Activated T-helper 1 cell treated with anti-CD3 and anti-CD28 coated beads, Interleukin-12 subunit alpha, Interleukin-12 subunit beta, Interleukin-2, Interleukin-4 antibody, amounts not matched to agents 30 ng/mL and 10 ng/mL and 1 ng/mL, durations not matched to agents 14 hours and 24 hours and 36 hours (primary cell): ENCODE measurements at places on chromosomes 13 and 19. TPM values are rescaled to one million over a fixed set of nuclear protein-coding genes. Genes with fewer than 3 reads are reported as not detected.

The SIAH3 gene
- total RNA-seq = 0.02 and 0.03 TPM in 2 replicates

The ZNF541 gene
- total RNA-seq = 0.05 and 0.39 TPM in 2 replicates

The KCNK6 gene
- 21.1 and 22.1 TPM in 2 replicates for total RNA-seq

The SMIM24 gene
- not detected in 2 replicates for total RNA-seq

The PLEKHG2 gene
- 43.9 and 47.3 TPM in 2 replicates for total RNA-seq

DNA sequence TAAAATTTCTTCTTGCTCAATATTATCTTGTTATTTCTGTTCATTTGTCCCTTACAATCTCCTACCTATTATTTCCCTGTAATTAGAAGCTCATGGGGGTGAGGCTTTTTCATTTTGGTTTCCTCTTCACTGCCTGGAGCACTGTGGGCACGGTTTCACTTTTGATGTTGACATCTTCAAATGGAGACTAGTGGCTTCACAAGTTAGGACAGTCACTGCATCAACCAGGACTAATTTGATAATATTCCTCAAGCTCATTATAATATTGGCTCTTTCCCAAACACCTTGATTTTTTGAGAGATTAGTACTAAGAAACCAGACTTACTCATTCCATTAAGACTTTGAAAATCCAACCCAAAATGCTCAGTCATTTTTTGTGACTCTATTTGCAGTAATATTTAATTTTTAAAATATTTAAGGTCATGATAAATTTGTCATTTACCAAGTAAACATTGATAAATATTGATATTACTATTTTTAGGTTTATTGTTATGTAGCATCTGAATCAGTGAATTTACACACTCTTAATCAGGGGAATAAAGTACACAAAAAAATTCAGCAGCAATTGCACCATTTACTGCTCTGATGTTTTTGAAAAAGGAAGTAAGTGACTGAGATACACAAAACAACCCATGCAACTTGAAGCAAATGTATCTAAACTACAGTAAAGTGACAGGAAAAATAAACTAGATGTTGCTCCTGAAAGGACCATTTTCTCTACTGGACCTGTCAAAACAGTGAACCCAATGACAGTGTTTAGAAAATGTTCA lies 28.8 kb upstream of the RCBTB2 start:
- DNase-seq = no peak

GRCh38 chr19:2549701-2550191 lies 73.8 kb downstream of the GADD45B start:
- no peak for DNase-seq

GRCh38 chr13:97561182-97561581 lies 127.2 kb downstream of the RAP2A start:
- no peak for DNase-seq

GRCh38 chr13:50577806-50578205 lies 265.7 kb downstream of the DLEU7 start:
- DNase-seq = no peak

GRCh38 chr19:56367829-56368711 lies 25.3 kb downstream of the ZNF582 start:
- peak; percentile 64 for DNase-seq

GRCh38 chr13:96650301-96650886 lies 343.9 kb downstream of the OXGR1 start:
- no peak for DNase-seq

DNA sequence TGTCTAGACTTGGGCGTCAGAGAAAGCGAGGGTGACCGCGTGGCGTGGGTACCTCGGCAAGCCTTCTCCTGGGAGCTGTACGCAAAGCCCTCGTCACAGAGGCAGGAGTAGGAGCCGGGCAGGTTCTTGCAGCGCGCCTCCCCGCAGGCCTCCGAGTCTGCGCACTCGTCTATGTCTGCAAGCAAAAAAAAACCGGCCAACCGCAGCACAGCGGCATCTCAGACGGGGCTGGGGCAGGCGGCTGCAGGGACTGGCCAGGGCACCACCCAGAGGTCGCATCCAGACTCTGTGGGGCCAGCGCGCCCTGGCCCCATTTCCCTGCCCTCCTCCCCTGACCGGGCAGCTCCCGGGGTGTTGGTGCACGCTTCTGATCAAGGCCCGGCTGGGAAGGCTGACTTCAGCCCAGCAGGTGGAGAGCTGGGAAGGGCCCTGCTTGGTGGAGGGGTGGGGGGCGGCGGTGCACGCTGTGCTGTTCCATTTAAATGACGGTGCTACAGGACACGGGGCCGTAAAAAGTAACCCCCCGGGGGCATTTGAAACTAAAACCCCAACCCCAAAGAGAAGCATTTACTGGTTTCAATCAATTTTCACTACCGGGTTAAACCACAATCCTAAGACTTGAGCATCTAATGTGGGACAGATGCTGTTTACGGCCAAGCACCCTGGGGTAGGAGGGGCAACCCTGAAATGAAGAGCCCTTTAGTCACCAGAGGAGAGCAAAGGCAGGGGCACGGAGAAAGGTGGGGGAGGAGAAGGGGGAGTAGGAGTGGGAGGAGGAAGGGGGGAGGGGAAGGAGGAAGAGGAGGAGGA lies 28.2 kb downstream of the GAS6 start:
- DNase-seq = no peak

GRCh38 chr19:15161028-15161984 lies 39.5 kb downstream of the NOTCH3 start:
- DNase-seq = no peak

DNA sequence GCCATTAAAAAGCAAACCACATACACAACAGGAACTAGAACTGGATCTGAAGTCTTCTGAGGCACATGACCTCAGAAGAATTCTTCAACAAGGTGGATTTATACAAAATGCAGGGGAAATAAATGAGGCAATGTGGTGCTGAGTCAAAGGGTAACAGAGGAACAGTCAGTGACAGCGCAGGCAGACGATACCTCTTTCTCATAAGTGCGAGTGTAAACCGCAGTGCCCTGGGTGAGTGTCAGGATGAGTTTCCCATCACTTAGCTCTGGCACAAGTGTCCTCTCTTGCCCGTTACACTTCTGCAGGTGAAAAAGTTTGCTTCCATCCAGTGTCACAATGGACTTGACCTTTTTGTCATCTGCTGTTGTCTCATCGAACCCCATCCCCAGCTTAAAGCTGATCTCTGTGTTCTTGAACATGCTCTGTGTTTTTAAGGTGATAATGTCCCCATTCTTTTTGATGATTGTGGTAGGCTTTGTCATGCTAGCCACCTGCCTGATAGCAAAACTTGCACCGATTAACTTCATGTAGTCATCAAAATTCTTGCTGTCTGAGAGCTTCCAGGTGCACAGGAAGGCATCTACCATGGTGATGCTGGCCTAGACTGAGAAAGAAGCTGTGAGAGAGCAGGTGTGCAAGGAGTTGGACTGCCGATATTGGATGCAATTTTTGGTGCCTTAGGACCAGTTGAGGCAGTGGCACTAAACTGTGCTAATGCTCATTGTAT lies 97.3 kb downstream of the AKAP11 start:
- no peak for DNase-seq

DNA sequence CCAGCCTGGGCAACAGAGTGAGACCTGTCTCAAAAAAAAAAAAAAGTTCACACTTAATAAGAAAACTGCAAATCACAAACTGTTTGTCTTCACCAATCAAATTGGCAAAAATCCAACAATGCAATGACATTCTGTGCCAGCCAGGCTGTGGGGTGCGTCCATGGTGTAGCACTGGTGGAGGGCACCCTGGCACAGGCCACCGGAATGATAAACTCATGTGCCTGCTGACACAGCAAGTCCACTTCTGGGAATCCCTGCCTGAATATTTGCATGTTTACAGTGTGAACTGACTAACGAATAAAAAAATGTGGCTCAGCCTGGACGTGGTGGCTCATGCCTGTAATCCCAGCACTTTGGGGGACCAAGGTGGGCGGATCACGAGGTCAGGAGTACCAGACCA lies 1.6 kb upstream of the LRRC25 start:
- no peak for DNase-seq

GRCh38 chr19:9849791-9850190 lies 14.7 kb downstream of the PIN1 start:
- no peak for DNase-seq
